NCI-H1930 (cell line): ENCODE measurements at places on chromosomes 3 and 15.

DNA sequence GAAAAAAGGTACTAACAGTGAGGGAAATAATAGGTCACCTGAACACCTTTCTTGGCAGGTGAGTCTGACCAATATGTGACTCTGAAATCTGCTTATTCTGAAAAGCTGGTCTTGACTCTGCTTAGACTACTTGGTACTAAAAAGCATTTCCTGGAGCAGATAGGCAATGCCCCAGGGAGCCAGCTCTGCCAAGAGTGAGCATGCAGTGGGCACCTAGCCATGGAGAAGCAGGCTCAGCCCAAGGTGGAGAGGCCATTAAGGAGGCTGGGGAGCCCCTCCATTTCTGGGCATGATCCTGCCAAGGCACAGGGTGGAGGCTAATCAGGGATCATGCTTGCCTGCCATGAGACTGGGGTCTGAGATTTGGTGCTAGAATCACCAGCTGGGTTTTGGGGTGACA lies 1.6 kb upstream of the LTF start:
- no peak for DNase-seq

GRCh38 chr15:58479941-58480340 lies 48.1 kb downstream of the LIPC start:
- no peak for DNase-seq

DNA sequence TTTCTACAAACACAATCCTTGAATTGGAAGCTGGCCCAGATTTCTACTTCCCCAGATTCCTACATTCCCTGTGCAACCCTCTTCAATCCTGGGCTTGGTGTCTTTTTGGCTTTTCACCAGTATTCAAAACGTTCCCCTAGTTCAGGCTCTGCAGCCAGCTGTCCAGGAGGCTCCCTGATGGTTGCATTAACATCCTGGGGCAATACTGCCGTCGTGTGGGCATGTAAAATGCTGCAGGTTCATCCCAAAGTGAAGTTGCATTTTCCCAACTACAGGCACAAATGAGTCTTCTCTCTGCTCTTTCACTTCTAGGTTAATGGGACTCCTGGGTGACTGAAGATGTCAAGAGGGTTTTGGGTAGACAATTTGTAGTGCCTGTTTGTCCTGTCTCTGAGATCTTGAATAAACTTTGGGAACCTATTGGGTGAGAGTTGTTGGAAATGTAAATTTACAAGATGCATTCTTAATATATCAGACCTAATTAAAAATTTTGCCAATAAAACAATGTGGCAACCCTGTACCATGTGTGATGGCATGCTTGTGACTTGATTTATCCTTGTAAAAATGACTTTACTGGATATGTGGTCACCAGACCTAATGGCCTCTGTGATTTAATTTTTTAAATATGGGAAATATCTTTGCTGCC lies 28.6 kb downstream of the SOX14 start:
- DNase-seq = no peak

GRCh38 chr3:12582730-12583129 lies 25.8 kb downstream of the MKRN2 start:
- DNase-seq = no peak

GRCh38 chr15:99916668-99917223 lies 183.5 kb upstream of the LYSMD4 start:
- no peak for DNase-seq

GRCh38 chr3:13564751-13565560 lies 16.0 kb downstream of the FBLN2 start:
- DNase-seq = no peak

GRCh38 chr15:89433686-89434085 lies 62.7 kb downstream of the RHCG start:
- no peak for DNase-seq

- no peak for DNase-seq
Measured at GRCh38 chr3:186193534-186194450, 84.9 kb upstream of the ETV5 start.

GRCh38 chr3:72628065-72628464 lies 220.2 kb downstream of the SHQ1 start:
- DNase-seq = no peak

GRCh38 chr15:41981371-41982132 lies 9.2 kb upstream of the EHD4 start:
- no peak for DNase-seq

- no peak for DNase-seq
Measured at GRCh38 chr3:87575550-87575949, 299.2 kb upstream of the POU1F1 start.

- DNase-seq = no peak
Measured at GRCh38 chr3:53250881-53251605, 4.8 kb downstream of the TKT start.

DNA sequence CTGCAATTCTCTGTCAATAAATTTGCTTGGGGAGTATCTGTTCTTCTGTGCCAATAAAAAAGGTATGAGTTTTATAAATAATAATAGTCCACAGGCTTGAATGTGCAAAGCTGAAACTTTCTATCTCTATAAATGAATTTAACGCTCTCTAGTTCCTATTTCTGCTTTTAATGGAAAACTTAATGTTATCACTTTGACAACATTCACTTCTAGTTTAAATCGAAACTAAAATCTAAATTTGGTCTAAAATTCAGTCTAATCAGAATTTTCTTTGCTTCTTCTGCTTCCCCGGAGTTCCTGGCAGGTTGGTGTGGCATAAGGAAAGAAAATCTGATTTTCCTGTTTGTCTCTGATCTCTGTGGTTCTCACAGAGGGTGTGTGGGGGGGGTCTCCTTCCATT lies 450.1 kb upstream of the TBL1XR1 start:
- no peak for DNase-seq

DNA sequence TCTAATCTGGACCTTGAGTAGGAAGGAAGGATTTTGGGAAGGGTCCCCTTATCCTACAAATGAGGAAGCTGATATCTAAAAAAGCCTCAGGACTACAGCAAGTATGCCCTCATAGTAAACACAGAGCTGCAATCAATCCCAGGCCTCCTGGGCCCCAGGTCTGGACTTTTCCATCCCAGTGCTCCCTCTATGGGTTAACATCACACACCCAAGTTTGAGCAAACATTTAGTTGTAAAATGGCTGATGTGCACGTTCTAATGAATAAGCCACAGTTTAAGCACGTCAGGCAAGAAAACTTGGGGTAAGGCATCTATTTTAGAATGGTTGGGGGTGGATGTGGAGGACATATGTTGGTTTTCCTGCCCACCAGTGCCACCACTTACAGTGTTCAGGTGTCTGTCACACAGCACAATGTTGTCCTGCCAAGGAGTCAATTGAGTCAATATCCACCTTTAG lies 44.3 kb upstream of the UBE2E1 start:
- DNase-seq = no peak

- DNase-seq = no peak
Measured at GRCh38 chr3:191320316-191320715, 8.9 kb upstream of the CCDC50 start.

DNA sequence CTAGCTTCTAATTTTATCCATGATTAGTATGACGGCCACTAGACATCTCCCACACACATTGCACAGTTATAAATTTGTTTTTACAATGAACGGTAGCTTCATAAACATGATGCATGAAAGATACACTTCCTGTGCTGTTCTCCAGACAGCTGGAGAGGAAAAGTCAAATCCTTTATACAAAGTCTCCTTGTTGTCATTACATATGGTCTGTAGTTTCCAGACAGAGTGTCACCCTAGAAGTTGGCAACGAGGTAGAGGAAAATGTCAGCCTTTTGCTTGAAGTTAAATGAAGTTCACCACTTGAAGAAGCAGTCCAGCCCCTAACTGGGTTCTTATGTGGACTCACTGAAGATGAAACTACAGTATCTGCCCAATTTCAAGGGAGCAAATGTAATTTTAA lies 253.0 kb upstream of the P2RY1 start:
- DNase-seq = no peak

GRCh38 chr3:155646669-155647068 lies 98.2 kb downstream of the PLCH1 start:
- no peak for DNase-seq

DNA sequence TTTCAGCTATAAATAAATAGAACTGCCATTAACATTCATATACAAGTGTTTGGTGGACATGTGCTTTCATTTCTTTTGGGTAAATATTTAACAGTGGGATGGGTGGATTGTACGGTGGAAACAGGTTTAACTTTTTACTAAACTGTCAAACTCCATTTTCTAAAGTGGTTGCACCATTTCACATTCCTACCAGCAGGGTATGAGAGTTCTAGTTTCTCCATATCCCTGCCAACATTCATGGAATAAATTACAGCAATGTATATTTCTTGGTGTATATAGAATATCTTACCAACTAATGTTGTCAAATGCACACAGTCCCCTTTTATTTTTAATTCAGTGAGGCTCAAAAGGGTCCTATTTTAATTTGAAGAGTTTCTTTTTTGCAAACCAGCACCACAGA lies 71.3 kb upstream of the CTXND1 start:
- DNase-seq = no peak

GRCh38 chr15:24933716-24934115 lies 21.1 kb upstream of the SNRPN start:
- DNase-seq = no peak

GRCh38 chr3:113867506-113867905 lies 28.9 kb downstream of the GRAMD1C start:
- no peak for DNase-seq

- no peak for DNase-seq
Measured at GRCh38 chr3:63400246-63400860, 122.2 kb downstream of the SYNPR start.

DNA sequence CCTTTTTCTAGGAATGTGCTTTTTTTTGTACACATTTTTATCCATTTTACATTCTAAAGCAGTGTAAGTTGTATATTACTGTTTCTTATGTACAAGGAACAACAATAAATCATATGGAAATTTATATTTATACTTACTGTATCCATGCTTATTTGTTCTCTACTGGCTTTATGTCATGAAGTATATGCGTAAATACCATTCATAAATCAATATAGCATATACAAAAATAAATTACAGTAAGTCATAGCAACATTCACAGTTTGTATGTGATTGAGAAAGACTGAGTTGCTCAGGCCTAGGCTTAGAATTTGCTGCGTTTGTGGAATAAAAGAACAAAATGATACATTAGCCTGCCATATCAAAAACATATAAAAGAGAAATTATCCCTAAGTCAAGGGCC lies 16.5 kb downstream of the THBS1 start:
- no peak for DNase-seq

DNA sequence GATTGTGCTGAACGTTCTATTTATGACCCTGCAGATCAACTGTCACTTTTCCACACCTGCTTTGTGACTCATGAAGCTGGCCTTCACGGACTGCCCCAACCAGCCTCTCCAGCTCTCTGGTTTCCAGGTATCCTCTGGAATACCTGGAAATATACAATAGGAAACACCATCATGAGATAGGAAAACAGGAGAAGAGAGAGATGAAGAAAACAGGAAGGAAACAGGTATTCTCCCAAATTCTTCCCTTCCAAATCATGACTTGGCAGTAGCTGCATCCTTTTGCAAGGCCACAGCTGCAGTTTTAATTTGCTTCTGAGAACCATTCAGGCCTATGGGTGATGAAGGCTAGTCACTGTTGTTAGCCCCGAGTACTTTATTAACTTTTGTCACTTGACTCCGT lies 909.1 kb downstream of the EPHA3 start:
- no peak for DNase-seq

GRCh38 chr15:39202641-39203040 lies 378.2 kb upstream of the THBS1 start:
- no peak for DNase-seq

DNA sequence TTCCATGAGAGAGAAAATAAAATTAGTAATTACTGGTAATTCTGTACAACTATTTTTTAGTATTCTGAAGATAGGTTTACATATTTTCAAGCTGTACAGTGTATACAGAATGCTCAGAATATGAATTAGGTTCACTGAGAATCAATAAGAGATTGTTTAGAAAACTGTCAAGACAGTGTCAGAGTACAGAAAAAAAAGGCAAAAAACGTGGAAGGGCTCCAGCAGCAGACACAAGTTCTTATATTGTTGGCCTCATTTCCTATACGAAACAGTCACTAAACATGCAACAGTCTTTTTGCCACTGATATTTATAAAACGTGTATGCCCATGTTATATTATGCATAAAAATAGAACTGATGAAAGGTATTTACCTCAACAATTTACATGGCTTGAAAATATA lies 103.9 kb downstream of the ISL2 start:
- DNase-seq = no peak

DNA sequence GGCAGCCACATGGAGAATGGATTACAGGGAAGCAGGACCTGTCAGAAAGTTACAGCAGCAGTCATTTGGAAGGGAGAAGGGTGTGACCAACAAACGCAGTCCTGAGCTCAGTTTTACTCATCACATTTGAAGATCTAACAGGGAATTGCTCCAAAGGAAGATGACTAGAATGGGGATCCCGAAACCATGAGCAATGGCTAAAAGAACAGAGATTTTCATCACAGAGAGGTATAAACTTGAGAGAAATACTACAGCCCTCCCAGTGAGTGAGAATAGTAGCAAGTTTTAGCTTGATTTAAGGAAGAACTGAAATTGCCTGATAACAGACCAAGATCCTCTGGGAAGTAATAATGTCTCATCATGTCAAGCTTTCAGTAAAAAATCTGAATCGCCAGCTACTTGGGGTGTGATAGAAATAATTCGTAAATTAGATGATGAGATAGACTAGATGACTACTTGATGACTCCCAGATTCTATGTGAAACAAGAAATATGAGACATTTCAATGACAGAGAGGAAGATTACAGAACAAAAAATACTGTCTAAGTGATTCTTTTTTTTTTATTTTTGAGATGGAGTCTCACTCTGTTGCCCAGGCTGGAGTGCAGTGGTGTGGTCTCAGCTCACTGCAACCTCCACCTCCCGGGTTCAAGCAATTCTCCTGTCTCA lies 16.9 kb downstream of the CD47 start:
- DNase-seq = no peak

DNA sequence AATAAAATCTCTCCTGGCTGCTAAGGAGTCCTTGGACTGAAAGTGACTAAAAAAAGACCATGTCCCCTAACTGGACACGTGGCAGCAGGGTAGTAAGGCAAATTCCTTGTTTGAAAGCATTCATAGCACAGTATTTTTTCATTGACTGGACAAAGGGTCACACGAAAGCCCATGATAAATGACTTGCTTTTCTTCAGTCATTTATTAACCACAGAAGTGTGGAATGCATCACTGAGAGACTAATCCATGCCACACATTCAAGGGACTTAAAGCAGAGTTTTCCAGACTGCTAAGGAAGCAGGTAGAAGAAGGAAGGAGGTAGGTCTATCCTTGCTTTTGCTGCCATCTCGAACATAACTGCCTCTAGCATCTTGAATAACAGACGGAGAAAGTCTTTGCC lies 31.2 kb downstream of the CASR start:
- DNase-seq = no peak

GRCh38 chr15:70424937-70425411 lies 327.3 kb upstream of the TLE3 start:
- no peak for DNase-seq
